ENCODE measurements at places on chromosomes 16 and 17.

GRCh38 chr16:89111263-89111662 lies 17.6 kb downstream of the ACSF3 start:
- peaks cover 10% of the 10 kb centered on the region for H3K4me1 ChIP-seq
- no peak overlapping the region for H3K27ac ChIP-seq
- H3K4me3 ChIP-seq, result no peak overlapping the region
- DNase-seq, result no peak

GRCh38 chr16:85162478-85163277 lies 50.4 kb upstream of the CIBAR2 start:
- peak overlapping the region; percentile 64 for H3K27ac ChIP-seq
- peaks cover 92% of the 10 kb centered on the region for H3K4me1 ChIP-seq
- peak overlapping the region; percentile 55 for H3K4me3 ChIP-seq

- H3K27me3 ChIP-seq, result peaks cover under 1% of the 10 kb centered on the region
- no peaks in the 10 kb centered on the region for H3K4me1 ChIP-seq
- peaks cover 61% of the 10 kb centered on the region for H3K36me3 ChIP-seq
- H3K27ac ChIP-seq, result no peak overlapping the region
- no peak overlapping the region for H3K4me3 ChIP-seq
These were observed 50.1 kb downstream of the RHOT1 start for GRCh38 chr17:32192379-32192778.

- peak overlapping the region; percentile 85 for H3K4me3 ChIP-seq
- no peak for DNase-seq
- H3K4me1 ChIP-seq, result peaks cover 79% of the 10 kb centered on the region
- H3K36me3 ChIP-seq, result no peaks in the 10 kb centered on the region
- H3K27me3 ChIP-seq, result peaks cover 5% of the 10 kb centered on the region
These were observed 52.0 kb downstream of the SREBF1 start for GRCh38 chr17:17784657-17785267.

GRCh38 chr16:50254072-50254471 lies 12.3 kb upstream of the ADCY7 start:
- H3K27me3 ChIP-seq, result peaks cover 9% of the 10 kb centered on the region
- H3K27ac ChIP-seq, result peak overlapping the region; percentile 90
- H3K36me3 ChIP-seq, result no peaks in the 10 kb centered on the region

DNA sequence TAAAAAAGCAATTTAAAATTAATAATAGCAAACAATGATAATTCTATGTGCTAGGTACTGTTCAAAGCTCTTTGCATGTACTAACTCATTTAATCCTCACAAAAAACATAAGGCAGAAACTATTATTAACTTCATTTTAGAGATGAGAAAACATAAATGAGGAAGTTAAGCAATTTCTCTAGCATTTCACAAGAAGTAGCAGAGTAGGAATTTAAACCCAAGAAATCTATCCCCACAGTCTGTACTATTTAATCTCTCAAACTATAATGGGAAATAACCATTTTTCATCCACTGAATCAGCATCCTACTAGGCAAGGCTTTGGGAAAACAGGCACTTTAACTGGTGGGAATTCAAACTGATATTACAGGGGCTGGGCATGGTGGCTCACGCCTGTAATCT lies 42.2 kb upstream of the INTS2 start:
- H3K36me3 ChIP-seq, result peaks cover 64% of the 10 kb centered on the region
- no peak overlapping the region for H3K4me3 ChIP-seq
- no peak overlapping the region for H3K27ac ChIP-seq
- H3K4me1 ChIP-seq, result no peaks in the 10 kb centered on the region
- no peak for DNase-seq

GRCh38 chr16:88306860-88307545 lies 75.8 kb upstream of the ZNF469 start:
- H3K4me1 ChIP-seq, result peaks cover 19% of the 10 kb centered on the region
- no peak for DNase-seq
- no peak overlapping the region for H3K27ac ChIP-seq

- H3K4me3 ChIP-seq, result no peak overlapping the region
- H3K36me3 ChIP-seq, result peaks cover 54% of the 10 kb centered on the region
- H3K27ac ChIP-seq, result peak overlapping the region; percentile 47
- H3K27me3 ChIP-seq, result no peaks in the 10 kb centered on the region
These were observed 28.3 kb downstream of the XPO6 start for GRCh38 chr16:28183484-28183883.

DNA sequence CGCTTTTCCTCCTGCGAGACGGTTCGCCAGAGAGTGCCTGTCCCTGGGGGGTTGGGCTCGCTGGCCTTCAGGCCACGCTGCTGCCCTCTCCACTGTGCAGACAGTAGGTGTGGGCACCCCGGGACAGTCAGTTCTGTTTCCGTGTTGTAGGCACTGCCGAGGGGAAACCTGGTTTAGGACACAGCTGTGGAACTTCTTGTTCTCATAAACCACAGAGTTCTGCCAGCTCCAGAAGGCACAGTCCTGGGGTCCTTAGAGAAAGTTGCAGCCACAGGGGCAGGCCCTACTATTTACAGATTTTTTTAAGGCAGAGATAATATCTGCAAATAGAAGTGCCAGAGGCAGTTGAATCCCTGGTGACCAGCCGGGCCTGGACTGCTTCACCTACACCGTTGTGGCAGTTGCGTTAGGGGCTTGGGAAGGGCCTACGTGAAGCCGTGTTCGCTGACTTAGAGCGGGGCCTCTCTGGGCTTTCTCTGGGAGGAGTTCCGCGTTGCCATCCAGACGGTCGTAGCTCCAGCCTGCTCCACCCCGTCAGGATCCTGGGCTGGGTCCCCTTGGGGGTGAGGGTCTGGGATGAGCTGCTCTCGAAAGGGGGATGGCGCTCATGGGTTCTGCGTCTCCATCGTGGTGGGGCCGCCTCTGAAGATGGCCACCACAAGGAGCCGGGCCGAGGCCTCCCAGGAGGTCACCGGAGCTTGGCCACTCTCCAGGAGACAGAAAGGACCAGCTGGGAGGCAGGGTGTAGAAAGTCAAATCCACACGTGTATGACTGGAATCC lies 126.3 kb downstream of the BANP start:
- no peaks in the 10 kb centered on the region for H3K4me1 ChIP-seq
- no peak overlapping the region for H3K4me3 ChIP-seq
- no peaks in the 10 kb centered on the region for H3K27me3 ChIP-seq
- no peak for DNase-seq

DNA sequence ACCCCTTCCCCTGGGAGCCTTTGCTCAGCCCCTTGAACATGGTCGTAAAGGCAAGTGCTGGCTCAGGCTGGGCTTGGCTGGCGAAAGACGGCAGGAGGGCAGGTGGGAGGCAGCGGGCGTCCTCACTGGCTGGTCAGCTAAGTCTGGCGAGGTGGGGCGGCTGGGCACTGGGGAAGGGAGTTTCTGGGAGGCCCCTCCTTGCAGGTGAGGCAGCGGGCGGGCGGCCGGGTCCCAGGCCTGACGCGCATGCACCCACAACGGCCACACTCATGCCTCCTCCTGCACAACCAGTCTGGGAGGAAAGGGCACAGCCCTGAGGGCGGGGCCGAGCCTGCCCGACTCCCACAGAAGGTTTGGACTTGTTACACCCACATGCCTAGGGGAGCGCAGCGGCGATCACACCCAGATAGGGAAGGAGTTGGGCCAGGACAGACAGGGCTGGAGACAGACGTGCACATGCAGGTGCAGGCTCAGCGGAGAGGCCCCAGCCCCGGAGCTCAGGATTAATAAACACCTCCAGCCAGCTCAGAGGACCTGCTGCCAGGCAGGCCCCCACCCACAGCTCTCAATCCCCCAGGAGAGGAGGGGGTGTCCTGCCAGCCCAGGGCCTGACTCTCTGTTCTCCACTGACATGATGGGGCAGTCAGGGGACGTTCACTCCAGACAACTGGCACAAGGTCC lies at the start of gene EVPL:
TSS of gene EVPL (minus strand) at position 148 of the 681 bp plus-strand sequence. CDS start at position 40, 108 bp downstream.
- no peak for DNase-seq
- H3K4me3 ChIP-seq, result no peak within 1 kb of the TSS
- H3K4me1 ChIP-seq, result peaks cover 52% of the 10 kb centered on the region
- H3K27ac ChIP-seq, result no peak within 1 kb of the TSS
- H3K36me3 ChIP-seq, result no peaks in the 10 kb centered on the region

- peak overlapping the region; percentile 1 for H3K27ac ChIP-seq
- peaks cover 29% of the 10 kb centered on the region for H3K4me1 ChIP-seq
- H3K27me3 ChIP-seq, result no peaks in the 10 kb centered on the region
- no peak for DNase-seq
- H3K36me3 ChIP-seq, result peaks cover 6% of the 10 kb centered on the region
- H3K4me3 ChIP-seq, result no peak overlapping the region
These were observed 31.5 kb downstream of the UBE2G1 start for GRCh38 chr17:4334776-4335584.

DNA sequence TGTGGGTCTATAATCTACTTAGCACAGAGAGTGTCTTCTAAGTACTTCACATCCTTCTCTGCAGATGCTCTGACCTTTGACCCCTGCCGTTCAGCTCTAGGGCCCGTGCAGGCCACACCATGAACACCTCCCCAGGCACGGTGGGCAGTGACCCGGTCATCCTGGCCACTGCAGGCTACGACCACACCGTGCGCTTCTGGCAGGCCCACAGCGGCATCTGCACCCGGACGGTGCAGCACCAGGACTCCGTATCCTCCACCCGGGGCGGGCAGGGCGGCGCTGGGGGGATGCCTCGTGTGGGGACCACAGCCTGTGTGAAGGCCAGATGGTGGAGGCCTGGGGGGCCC lies 686 bp downstream of the MLST8 start:
- H3K36me3 ChIP-seq, result peaks cover 12% of the 10 kb centered on the region
- no peak overlapping the region for H3K27ac ChIP-seq
- peaks cover 24% of the 10 kb centered on the region for H3K27me3 ChIP-seq
- peak; percentile 44 for DNase-seq
- peak overlapping the region; percentile 84 for H3K4me3 ChIP-seq
- peaks cover 33% of the 10 kb centered on the region for H3K4me1 ChIP-seq

GRCh38 chr16:88768071-88768783 lies 16.8 kb downstream of the PIEZO1 start:
- H3K27ac ChIP-seq, result no peak overlapping the region
- peaks cover 24% of the 10 kb centered on the region for H3K27me3 ChIP-seq
- peaks cover 65% of the 10 kb centered on the region for H3K4me1 ChIP-seq
- H3K4me3 ChIP-seq, result no peak overlapping the region
- DNase-seq, result no peak
- H3K36me3 ChIP-seq, result no peaks in the 10 kb centered on the region

DNA sequence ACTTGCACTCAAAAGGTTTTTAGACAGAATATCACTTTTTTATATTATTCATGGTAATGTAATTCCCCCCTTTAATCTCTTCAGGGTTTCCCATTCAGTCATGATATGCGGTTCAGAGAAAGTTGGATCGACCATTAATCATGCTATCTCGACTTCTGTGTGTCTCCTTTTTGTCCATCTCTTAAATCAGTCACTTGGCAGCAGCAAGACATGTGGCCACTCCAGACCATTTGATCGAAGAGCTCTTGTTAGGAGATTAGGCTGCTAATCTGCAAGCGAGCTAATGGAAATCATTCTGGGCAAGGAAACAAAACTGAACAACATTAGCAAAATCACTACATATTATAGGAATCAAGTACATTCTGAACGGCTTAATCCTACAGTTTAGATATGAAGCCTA lies 449.9 kb downstream of the WWOX start:
- H3K36me3 ChIP-seq, result peaks cover 6% of the 10 kb centered on the region
- no peak overlapping the region for H3K27ac ChIP-seq
- no peak for DNase-seq
- H3K4me3 ChIP-seq, result no peak overlapping the region
- H3K4me1 ChIP-seq, result peaks cover 39% of the 10 kb centered on the region

DNA sequence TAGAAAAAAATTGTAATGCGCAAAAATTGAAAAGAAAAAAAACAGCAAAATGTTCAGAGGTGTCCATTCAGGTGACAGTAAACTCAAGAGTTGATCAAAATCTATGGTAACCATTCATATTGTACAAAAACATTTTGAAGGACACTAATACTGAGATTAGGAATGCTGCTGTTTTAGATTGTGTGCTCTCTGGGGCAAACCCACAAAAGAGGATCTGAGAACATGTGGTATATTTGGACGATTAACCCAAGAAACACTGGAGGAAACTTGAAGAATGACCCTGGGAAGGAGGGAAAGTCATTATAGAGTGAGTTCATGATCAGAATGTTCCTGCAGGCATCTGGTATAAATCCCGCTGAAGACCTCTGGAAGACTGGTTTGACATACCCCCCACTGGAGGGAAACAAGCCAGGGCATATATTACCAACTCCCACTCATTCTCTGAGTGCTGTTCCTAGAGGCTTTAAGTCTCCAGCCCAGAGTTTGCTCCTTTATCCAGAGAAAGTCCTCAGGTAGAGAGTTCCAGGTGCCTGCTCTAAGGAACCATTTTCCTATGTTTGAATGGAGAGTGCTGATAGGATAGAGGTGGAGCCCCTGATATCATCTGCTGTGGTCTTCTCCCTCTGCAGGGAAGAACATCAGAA lies 1.2 kb downstream of the KRTAP4-2 start:
- H3K27me3 ChIP-seq, result peaks cover 4% of the 10 kb centered on the region
- no peaks in the 10 kb centered on the region for H3K4me1 ChIP-seq
- H3K36me3 ChIP-seq, result no peaks in the 10 kb centered on the region
- no peak overlapping the region for H3K4me3 ChIP-seq
- no peak for DNase-seq
- H3K27ac ChIP-seq, result no peak overlapping the region

- H3K4me1 ChIP-seq, result peaks cover 26% of the 10 kb centered on the region
- no peaks in the 10 kb centered on the region for H3K36me3 ChIP-seq
- peaks cover 4% of the 10 kb centered on the region for H3K27me3 ChIP-seq
- H3K4me3 ChIP-seq, result no peak overlapping the region
These were observed 1.8 kb downstream of the ODF4 start for GRCh38 chr17:8341456-8341855.

DNA sequence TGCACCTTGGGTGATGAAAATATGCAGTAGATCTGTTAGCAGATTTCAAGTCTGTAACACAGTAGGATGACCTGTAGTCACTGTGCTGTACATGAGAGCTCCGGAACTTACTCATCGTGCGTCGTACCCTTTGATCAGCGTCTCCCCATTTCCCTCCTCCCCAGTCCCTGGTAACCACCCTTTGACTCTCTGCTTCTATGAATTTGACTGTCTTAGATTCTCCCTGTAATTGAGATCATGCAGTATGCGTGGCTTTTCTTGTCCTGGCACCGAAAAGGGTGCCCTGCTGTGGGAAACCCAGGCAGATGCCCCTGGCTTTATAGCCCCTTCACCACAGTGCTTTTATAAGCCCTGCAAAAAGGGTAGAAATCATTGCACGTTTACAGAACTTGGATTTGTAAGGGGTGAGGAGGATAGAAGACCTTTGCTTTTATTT lies 20.5 kb downstream of the CLEC16A start:
- no peak overlapping the region for H3K4me3 ChIP-seq
- no peaks in the 10 kb centered on the region for H3K27me3 ChIP-seq
- peaks cover 10% of the 10 kb centered on the region for H3K36me3 ChIP-seq
- DNase-seq, result no peak

DNA sequence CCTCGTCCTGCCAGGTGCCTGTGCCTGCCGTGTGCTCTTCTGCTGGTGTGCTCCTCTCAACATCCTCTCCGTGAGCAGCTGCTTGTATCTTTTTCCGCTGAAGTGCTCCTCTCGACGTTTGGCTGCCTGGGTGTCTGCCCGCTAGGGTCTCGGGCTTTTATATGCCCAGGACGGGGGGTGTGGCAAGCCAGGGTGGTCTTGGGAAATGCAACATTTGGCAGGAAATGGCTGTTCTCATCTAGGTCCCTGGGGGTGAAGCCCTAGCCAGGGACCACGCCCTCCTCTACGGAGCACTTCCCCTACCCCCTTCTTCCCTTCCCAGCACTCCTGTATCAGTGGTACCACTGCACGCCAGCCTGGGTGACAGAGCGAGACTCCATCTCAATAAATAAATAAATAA lies 49.4 kb downstream of the IQCK start:
- no peak overlapping the region for H3K4me3 ChIP-seq
- H3K27ac ChIP-seq, result no peak overlapping the region
- no peaks in the 10 kb centered on the region for H3K27me3 ChIP-seq
- DNase-seq, result no peak
- peaks cover 40% of the 10 kb centered on the region for H3K36me3 ChIP-seq
- H3K4me1 ChIP-seq, result peaks cover 8% of the 10 kb centered on the region

GRCh38 chr17:12821376-12821940 lies 32.2 kb downstream of the ARHGAP44 start:
- no peaks in the 10 kb centered on the region for H3K4me1 ChIP-seq
- DNase-seq, result no peak
- no peaks in the 10 kb centered on the region for H3K36me3 ChIP-seq
- no peak overlapping the region for H3K4me3 ChIP-seq
